ENCODE measurements at places on chromosomes 6 and 20.

DNA sequence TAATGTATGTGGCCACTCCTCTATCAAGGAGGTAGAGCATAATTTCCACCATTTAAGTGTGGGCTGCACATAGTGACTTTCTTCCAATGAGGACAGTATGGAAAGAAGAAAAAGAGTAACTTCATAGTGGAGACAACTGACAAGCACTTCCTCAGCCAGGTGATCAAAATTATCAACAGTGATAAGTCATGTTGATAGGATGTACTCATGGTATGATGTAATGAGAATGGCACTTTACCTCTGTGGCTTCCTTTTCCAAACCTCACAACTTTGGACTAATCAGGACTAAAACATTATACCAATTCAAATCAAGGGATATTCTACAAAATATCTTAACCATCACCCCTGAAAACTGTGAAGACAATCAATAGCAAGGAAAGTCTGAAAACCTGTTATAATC lies 302.3 kb upstream of the CITED2 start:
- DNase-seq, result no peak

GRCh38 chr6:31597006-31597405 lies 4.2 kb upstream of the NCR3 start:
- no peak for DNase-seq

DNA sequence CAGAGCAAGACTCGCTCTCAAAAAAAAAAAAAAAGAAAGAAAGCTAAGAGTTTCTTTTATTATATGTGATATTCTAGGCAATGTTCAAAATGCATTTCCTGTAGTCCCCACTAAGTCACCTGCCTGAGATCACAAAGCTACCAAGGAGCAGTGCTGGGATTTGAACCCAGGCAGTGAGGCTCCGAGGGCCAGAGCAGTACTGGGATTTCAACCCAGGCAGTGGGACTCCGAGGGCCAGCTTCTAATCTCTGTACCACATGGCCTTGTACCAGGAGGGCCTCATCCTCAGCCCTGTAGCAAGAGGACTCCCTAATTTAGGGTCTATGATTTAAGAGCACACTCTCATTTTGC lies 39.7 kb downstream of the ZMYND8 start:
- DNase-seq, result no peak

- DNase-seq, result no peak
Measured at GRCh38 chr6:110930781-110931180, 27.7 kb upstream of the GTF3C6 start.

GRCh38 chr20:2279253-2279779 lies 16.5 kb upstream of the TGM3 start:
- no peak for DNase-seq

DNA sequence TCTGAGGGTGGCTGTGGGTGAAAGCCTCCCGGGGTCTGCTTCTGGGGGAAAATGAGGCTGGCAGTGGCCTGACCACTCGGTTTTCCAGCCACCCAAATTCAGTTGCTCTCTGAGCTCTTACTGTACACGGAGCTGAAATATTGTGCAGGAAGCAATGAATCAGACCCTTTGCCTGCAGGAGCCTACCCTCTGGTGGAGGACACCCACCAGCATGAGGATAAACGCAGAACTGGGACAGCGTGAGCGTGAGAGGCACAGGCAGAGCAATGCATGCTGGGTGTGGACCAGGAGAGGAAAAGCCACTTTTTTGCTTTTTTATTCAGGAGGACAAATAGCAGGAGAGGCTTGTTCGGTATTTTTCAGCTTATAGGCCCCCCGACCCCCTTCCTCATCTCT lies 298.0 kb downstream of the QKI start:
- no peak for DNase-seq

- DNase-seq, result no peak
Measured at GRCh38 chr6:47111685-47112084, 69.6 kb upstream of the ADGRF1 start.

DNA sequence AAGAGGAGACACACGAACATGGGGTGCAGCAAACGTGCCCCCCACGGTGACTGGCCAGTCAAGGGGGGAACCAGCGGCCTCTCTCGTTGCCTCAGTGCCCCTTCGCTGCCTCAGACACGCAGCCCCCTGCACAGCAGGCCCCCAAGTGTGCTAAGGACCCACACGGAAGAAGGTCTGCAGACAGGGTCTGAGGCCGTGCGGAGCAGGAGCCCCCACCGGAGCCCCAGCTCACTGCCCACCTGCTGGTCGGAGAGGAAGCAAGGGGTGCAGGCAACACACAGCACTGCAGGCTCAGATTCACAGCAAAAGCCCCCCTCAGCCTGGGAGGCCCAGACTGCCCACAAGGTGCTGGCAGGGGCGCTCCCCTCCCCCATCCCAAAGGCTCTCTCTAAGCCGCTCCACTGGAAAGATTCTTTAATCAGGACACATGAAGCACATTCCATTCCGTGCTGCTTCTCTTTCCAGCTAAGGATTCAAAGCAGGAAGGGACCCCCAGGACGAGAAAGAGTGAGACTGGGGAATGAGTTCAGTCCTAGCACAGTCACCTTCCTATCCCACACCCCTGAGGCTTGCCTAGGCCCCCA lies 105.1 kb downstream of the SLC23A2 start:
- no peak for DNase-seq

Measured in stimulated activated CD8-positive, alpha-beta memory T cell treated with anti-CD3 and anti-CD28 coated beads, Interleukin-2, amount 100 ng/mL, for 1 hour (primary cell).